ENCODE measurements at places on chromosomes 6 and 20.
A peak's percentile ranks its signal among the peaks of the same experiment; 100 is the strongest.

DNA sequence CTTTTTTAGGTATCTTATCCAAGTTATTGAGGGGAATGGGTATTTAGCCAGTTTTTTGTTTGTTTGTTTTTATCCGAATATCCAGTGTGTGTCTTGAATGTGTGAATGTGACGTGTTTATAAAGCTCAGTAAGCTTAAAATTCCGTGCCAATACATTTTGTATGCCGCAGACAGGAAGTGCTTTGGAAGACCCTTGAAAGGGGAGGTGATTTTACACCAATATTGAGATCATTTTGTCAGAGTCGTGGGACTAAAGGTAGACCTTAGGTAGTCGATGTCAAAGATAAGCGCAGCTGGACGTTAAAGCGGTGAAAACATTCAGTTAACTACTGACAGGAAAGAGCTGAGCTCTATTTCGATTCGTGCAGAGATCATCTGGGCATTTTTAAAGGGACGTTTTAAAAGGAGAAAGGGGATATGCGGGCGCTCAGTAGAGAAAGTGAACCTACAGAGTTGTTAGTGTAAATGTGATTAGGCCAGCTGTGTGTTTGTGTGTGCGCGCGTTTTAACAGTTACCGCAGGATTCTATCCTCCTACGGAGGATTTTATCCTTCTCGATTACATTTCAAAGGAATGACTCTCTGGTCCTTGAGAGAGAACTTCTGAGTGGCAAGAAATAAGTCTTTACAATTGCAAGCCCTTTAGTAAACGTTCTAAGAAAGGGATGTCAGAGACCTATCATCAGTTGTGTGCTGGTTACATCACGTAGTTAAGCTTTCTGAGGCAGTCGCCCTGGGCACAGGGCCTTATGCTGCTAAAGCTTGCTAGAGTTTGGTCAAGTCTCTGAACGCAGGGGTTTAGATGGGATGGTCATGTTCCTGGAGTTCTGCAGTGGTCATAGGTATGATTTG lies 625 bp upstream of the ECHDC1 start:
- DNase-seq: no peak

DNA sequence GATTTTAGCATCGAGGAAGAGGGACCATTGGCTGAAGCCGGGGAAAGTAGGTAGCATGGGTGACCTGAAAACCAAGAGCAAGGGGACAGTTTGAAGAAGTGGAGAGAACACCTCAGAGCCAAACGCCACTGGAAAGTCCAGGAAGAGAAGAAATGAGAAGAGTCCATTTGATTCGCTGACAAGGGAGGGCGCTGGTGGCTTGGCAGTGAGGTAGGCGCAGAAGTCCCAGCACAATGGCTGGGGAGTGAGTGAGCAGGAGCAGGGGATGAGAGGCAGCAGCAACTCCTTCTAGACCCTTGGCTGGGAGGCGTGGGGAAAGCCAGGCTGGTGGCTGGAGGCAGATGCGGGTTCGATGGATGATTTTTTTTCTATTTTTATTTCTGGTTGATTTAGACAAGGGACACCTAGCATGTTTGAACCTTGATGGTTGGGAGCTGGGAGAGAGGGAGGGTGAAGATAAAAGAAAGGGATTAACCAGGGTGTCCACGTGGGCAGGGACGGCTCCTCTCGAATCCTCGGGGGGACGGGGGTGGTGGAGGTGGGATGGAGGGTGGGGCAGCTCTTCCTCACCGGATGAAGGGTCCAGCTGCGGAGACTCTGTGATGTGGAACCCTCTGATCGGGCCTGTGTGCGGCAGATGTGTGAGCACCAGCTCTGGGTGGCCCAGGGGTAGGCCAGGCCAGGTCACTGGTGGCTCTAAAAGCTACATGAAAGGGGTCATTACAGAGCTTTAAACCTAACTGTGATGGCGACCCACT lies 164.2 kb downstream of the NFATC2 start:
- DNase-seq: no peak

DNA sequence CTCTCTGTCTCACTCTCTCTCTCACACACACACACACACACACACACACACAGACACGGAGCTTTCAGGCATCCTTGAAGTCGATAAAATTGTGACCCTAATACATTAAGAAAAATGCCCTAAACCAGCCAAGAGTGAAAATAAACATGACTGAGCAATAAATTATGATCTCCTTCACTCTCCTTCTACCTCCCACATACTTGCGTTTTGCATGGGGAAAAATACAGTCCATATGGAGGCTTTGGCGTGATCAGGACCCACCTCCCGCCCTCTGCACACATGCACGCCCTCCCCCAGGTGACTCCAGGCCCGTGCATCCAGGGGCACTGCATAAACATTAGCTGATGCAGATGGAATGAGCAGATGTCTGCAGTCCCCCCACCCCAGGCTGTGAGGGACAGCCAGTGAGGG lies 114.2 kb upstream of the JARID2 start:
- no peak for DNase-seq

DNA sequence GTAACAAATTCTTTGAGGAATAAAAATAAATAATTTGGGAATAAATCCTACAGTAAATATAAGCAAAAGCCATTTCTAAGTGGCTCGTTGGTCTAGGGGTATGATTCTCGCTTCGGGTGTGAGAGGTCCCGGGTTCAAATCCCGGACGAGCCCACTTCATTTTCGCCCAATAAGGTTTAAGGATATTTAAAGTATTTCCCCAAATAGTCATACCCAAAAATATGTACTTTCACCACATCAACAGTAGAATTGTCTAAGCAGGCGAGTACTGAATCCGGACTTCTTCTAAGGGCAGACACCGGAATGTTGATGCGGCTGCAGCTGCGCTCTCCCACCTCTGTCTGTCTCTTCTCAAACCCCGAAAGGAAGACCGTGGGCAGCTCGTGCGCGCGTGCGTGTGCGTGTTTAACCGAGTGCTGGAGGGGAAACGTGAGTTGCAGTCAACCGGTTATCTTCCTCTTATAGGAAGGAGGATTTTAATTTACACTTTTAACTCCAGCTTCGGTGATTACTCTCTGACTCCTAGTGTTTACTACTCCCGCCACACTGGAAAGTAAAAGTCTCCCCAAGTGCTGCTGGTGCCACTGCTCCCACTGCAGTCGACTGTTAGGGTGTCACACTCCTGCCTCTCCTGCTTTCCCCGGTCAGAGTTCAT lies 155.7 kb upstream of the PRSS16 start:
- DNase-seq: peak; percentile 53

DNA sequence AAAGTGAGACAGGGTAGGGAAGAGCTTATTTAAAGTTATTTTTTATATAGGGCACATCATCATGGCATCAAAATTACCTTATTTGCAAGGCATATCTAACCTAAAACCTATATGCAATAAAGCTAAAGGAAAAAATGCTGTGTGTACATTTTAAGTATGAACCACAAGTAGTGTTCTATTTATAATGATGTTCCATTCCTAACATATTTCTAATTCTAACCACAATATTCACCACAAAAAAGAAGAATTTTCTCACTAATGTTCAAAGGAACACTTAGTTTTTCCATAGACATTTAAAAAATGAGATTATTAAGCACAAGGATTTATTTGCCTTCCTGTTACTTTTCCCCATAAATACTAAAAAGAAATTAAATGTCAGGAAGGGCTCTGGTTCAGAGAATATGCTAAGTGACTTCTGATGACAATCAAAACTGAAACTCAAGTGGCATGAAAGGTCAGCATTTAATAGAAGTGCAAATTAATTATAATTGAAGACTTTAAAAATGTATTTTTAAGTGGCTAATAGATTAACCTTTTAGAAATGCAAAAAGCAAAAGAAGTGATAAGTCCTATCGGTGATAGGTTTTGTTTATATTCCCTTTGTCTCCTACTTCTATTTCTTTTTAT lies 25.1 kb downstream of the GPR63 start:
- DNase-seq: no peak

DNA sequence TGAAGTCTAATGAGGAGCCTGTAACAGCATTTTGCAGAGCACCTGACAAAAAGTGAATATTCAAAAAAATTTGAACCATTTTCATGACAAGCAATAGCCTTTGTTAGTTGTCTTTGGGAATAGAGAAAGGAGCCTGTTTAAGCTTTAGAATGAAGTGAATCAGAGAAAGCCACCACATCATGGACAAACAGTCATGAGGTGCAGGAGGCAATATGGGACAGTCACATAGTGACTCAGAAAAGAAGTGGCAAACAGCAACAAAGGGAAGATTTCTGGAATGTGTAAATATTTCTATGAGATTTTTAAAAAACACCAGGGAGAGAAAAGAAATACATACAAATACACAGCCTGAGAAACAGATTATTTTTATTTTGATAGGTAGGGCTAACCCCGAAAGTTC lies 6.6 kb downstream of the KLHL31 start:
- DNase-seq: no peak

GRCh38 chr6:151380848-151381205 lies 10.5 kb downstream of the ZBTB2 start:
- no peak for DNase-seq

DNA sequence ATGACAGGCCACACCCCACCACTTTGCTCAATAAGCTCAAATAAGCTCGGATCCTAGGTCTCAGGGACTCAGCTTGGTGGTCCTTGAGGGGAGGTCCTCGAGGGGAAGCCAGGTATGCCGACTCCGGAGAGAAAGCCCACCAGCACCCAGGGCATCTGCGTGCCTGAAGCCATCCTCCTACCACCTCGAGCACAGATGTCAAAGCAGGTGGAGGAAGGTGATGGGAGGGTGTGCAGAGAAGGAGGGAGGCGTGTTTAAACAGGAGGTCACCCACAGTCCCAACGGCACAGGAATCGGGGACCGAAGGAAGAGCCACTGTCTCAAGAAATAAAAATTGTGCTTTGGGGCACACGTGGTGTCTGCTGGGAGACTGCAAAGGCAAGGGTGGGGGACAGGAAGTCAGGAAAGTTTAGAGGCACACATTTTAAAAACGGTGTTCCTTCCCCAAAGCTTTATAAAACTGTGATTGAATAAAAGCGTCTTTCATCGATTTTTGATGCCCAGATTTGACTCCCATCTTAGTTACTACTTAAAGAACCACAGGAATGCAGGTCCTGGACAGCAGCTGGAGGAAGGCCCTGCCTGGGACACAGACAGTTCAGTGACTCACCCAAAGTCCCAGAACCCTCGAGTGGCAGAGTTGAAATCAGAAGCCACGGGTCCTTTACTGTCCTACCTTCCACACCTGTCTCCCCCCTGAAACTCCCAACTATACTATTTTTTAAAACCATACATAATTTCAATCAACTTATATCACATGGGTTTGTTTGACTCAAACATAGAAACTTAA lies 221.0 kb upstream of the PDE10A start:
- DNase-seq: no peak

DNA sequence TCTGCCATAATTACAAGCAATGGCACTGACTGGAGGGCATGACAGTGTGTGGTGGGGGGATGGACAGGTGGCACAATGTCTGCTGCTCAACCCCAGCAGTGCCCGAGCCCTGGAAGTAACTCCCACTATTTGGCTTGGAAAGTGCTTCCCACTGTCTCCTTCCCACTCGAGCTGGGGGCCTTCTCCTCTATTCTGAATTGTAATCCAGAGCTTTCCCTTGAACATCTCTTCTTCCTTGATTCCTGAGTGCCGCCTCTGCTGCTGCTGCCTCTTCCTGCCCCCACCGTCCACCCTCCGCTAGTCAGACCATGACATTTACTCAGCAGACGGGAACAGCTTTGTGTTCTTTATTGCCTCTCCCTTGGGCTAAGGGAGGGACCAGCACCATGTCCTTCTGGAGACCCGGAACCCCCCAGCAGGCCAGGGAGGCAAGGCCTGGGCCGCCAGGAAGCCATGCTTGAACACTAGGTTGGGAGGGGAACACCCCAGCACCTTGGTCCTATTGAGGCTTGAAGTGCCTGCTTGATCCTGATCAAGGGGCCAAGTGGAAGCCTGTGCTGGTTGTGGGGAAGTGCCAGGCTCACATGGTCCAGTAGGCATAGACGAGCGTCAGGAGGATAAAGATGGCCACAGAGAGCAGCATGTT lies 17.0 kb downstream of the CCDC167 start:
- DNase-seq: no peak

GRCh38 chr20:25465243-25466135 lies 58.0 kb downstream of the GINS1 start:
- DNase-seq: no peak

GRCh38 chr6:188821-189655 lies 103.2 kb upstream of the DUSP22 start:
- peak; percentile 85 for DNase-seq

GRCh38 chr6:62037445-62037844 lies 248.6 kb downstream of the KHDRBS2 start:
- no peak for DNase-seq

DNA sequence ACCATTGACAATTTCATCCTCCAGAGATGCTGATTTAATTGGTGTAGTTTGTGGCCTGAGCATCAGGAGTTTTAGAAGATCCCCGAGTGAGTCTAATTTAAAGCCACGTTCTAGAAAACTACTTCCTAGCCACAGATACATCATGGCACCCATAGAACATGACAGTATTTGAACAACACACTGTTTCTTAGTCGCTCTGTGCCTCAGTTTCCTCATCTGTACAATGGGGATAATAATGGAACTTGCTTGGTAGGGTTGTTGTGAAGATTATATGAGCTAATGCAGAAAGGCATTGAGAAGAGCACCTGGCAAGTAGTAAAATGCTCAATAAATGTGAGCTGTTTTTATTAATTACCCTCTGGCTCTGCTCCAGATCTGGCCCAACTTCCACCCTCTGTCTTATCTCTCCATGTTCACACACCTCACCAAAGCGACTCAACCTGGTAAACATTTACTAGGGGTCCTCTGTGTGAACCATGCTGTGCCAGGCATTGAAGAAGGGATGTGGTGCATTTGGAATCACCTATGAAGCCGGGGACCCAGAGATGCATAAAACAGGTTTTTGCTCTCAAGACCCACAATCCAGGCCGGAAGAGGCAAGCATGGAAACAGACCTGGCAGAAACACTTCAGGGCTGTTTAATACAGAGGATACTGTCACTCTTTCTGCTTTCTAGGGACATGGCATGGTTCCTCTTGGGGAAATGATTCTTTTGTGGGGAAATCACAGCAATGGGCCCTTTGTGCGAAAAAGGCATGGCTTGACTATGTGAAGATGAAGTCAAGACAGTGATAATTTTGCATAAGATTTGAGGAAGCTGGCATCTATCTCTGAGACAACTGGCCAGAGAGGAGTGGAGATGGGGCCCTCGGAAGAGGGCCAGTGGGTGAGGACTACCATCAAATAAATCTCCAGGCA lies 16.2 kb upstream of the MRPS18A start:
- no peak for DNase-seq

- no peak for DNase-seq
Measured at GRCh38 chr6:55469951-55470366, 109.0 kb downstream of the HMGCLL1 start.

DNA sequence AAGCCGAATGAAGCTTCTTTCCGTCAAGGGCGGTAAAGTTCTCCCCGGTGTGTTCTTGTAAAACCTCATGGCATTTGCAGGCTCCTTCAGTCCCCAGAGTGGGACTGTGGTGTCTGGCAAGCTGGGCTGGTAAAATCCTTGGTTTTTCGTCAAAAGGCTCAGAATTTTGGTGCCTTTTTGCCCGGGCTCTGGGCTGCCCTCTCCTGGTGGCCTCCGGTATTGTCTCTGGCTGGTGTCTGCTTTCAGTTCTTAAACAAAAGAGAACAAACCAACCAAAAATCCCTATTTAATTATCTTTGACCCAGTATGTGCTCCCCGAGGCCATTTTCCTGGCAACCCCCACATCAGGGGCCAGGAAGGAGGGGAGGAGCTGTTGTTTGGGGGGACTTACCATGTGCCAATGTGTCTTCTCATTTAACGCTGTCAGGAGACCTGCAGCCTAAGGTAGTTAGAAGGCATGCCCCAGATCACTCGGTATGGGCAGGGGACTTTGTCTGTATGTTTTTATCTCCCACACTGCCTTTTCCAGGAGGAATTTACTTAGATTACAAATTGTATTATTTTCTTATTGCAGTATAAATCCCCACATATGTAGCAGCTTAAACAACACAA lies 11.1 kb downstream of the CDH4 start:
- peak; percentile 51 for DNase-seq
